Psoas muscle (tissue), 8 donors: ENCODE measurements at places on chromosomes 13 and 19. TPM values are rescaled to one million over a fixed set of nuclear protein-coding genes. Genes with fewer than 3 reads are reported as not detected.

- H3K4me3 ChIP-seq: peak overlapping the region; percentile 55
- no peak for DNase-seq
- no peak overlapping the region for H3K27ac ChIP-seq
- no peaks in the 10 kb centered on the region for H3K27me3 ChIP-seq
- peaks cover 10% of the 10 kb centered on the region for H3K4me1 ChIP-seq
Observed at GRCh38 chr19:3575949-3576673, 3.4 kb downstream of the HMG20B start.

GRCh38 chr13:99217461-99218110, 16.9 kb downstream of the UBAC2 start:
- H3K27ac ChIP-seq: peak overlapping the region; percentile 77
- no peaks in the 10 kb centered on the region for H3K36me3 ChIP-seq
- DNase-seq: no peak
- peaks cover 69% of the 10 kb centered on the region for H3K4me1 ChIP-seq

DNA sequence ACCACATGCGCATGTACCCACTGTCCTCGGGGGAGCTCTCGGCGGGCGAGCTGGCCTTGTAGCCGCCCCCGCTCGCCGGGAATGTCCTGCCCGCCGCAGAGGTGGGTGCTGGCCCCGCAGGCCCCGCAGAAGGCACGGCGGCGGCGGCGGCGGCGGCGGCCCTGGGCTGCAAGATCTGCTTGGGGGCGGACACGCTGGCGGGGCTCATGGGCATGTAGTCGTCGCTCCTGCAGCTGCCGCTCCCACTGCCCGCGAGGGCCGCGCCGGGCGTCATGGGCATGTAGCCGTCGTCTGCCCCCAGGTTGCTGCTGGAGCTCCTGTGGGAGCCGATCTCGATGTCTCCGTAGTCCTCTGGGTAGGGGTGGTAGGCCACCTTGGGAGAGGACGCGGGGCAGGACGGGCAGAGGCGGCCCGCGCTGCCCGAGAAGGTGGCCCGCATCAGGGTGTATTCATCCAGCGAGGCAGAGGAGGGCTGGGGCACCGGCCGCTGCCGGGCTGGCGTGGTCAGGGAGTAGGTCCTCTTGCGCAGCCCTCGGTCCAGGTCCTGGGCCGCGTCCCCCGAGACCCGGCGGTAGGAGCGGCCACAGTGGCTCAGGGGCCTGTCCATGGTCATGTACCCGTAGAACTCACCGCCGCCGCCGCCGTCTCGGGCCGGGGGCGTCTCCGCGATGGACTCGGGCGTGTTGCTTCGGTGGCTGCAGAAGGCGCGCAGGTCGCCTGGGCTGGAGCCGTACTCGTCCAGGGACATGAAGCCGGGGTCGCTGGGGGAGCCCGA, 2.4 kb downstream of the IRS2 start:
- peaks cover 2% of the 10 kb centered on the region for H3K27me3 ChIP-seq
- peak overlapping the region; percentile 63 for H3K27ac ChIP-seq
- H3K4me3 ChIP-seq: peak overlapping the region; percentile 65
- peaks cover 30% of the 10 kb centered on the region for H3K4me1 ChIP-seq

DNA sequence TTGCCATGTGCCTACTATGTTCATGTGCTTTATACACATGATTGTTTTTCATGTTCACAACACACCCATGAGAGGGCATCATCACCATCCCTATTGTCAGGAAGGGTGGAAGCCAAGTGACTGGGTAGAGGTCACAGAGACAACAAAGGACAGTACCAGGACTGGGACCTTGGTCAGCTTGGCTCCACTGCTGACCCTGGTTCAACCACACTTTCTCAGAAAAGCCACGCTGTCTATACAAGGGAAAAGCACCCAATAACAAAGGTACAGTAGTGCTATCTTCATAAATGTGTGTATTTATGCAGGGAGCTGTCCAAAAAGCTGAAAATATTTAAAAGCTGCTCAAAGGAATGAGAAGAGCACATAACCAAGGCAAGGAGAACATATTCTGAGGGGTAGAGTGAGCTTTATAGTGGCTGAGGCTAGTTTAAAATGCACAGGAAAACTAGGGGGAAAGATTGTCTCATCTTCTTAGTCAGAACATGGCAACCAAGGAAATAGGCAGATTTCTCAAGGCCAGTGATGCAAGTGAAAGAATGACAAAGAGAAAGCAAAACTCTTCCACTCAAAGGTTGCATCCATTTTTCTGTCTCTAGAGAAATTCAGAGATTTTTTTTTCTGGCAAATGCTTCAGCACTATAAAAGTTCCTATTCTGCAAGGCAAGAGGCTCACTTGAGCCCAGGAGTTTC, 415.0 kb downstream of the FOXO1 start:
- DNase-seq: no peak
- no peak overlapping the region for H3K4me3 ChIP-seq
- H3K27ac ChIP-seq: no peak overlapping the region
- H3K4me1 ChIP-seq: peaks cover 8% of the 10 kb centered on the region
- no peaks in the 10 kb centered on the region for H3K36me3 ChIP-seq

- no peak for DNase-seq
- no peak overlapping the region for H3K4me3 ChIP-seq
- no peaks in the 10 kb centered on the region for H3K27me3 ChIP-seq
- peaks cover 6% of the 10 kb centered on the region for H3K36me3 ChIP-seq
- no peak overlapping the region for H3K27ac ChIP-seq
- peaks cover 17% of the 10 kb centered on the region for H3K4me1 ChIP-seq
Observed at GRCh38 chr13:77300176-77301037, 26.5 kb downstream of the MYCBP2 start.

CTU1 gene
- total RNA-seq: 9.1 TPM

LGALS14 gene
- not detected for total RNA-seq
